B cell (primary cell): ENCODE measurements at places on chromosomes 12 and 14. TPM values are rescaled to one million over a fixed set of nuclear protein-coding genes. Genes with fewer than 3 reads are reported as not detected.

MBD6 gene
- total RNA-seq = 121 TPM in 2 replicates

GALC gene
- 15.6 and 17.8 TPM in 2 replicates for total RNA-seq

ZDHHC22 gene
- total RNA-seq = 0.12 TPM in 1 of 2 replicates, not detected in the other

KRT6C gene
- total RNA-seq = not detected in 2 replicates

RBP5 gene
- total RNA-seq = 0.63 and 1.1 TPM in 2 replicates
